ENCODE measurements at places on chromosomes 1 and 21. TPM values are rescaled to one million over a fixed set of nuclear protein-coding genes. Genes with fewer than 3 reads are reported as not detected.

The EDN2 gene
- 2.9 TPM for total RNA-seq

GRCh38 chr1:202664083-202664482 is 46.2 kb downstream of the SYT2 start:
- no peak for DNase-seq

The TNFRSF4 gene
- 5.1 TPM for total RNA-seq

GRCh38 chr1:167517535-167518330 is 596 bp downstream of the CD247 start:
- no peak for DNase-seq

The FMO4 gene
- 10.6 TPM for total RNA-seq

GRCh38 chr1:6188466-6188865 is 8.3 kb upstream of the CHD5 start:
- no peak for DNase-seq

- no peak for DNase-seq
Measured at GRCh38 chr1:117815926-117816325, 113.5 kb downstream of the GDAP2 start.

The CXADR gene
- 34.4 TPM for total RNA-seq

DNA sequence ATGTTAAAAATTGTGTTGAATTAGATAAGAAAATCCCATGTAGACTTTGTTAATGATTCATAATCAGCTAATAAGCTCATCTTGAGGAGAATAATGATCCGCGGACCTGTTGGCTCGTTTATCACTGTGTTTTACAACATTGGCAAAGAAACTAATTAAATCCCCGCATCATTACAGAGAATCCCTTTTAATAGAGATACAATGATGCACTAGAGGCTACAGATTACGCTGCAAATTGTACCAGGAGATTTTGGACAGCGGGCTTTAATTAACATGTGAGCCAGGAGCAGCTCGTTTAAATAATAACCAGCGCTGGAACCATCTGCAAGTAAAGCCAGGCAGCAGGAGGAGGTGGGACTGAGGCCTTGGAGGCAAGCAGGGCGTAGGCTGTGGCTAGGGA is 280.3 kb upstream of the POU3F1 start:
- DNase-seq = no peak

GRCh38 chr21:29721964-29722363 is 217.8 kb downstream of the GRIK1 start:
- no peak for DNase-seq

The MAP1LC3C gene
- total RNA-seq = 5.1 TPM

GRCh38 chr1:71561206-71561605 is 480.4 kb upstream of the ZRANB2 start:
- no peak for DNase-seq
